ENCODE measurements at places on chromosomes 1 and 21. TPM values are rescaled to one million over a fixed set of nuclear protein-coding genes. Genes with fewer than 3 reads are reported as not detected.

DNA sequence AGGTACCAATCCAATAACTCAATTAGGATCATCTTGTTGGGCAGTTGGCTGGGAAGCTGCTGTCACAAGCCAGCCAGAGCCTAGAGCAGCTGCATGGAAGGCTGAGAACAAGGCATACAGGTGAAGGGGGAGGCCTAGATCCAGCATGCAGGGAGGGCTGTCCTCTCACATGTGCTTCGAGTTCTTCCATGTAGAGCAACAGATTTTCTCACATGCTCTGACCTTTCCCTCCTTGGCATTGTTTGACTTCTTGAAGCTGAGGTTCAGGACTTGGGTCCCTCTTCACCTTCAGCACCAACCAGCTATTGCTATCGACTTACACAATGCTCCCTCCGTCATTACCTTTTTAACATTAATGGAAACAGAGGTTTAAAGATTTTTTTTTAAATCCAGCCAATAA is 257.7 kb downstream of the ATG4C start:
- DNase-seq, result no peak

CPTP gene
- total RNA-seq, result 29.4 TPM

GRCh38 chr1:92538048-92538412 is 51.3 kb upstream of the GFI1 start:
- DNase-seq, result no peak

DNA sequence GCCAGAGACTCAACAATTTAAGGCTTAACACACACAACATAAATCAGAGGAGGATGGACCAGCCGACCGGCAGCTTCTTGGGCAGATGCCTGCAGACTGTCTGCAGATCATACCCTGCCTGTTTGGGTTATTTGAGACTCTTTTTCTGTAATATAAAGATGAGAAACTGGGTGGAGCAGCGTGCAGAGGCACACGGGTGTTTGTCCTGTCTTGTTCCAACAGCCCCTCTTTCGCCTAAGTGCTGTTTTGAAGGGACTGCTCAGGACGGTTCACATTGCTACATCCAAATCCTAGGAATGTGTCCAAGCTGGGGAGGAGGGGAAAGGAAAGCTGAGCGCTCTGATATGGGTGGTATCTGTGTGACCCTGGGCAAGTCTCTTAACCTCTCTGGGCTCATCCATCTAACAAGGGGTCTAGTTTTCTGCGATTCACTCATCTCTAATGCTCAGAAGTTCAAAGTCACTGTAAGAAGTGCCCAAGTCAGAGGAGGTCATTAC is 149.9 kb downstream of the CLIC6 start:
- DNase-seq, result no peak

- no peak for DNase-seq
Measured at GRCh38 chr21:15219894-15220293, 155.1 kb upstream of the NRIP1 start.

VWA5B1 gene
- total RNA-seq, result not detected

GRCh38 chr1:150383631-150384324 is 19.8 kb downstream of the RPRD2 start:
- no peak for DNase-seq

DNA sequence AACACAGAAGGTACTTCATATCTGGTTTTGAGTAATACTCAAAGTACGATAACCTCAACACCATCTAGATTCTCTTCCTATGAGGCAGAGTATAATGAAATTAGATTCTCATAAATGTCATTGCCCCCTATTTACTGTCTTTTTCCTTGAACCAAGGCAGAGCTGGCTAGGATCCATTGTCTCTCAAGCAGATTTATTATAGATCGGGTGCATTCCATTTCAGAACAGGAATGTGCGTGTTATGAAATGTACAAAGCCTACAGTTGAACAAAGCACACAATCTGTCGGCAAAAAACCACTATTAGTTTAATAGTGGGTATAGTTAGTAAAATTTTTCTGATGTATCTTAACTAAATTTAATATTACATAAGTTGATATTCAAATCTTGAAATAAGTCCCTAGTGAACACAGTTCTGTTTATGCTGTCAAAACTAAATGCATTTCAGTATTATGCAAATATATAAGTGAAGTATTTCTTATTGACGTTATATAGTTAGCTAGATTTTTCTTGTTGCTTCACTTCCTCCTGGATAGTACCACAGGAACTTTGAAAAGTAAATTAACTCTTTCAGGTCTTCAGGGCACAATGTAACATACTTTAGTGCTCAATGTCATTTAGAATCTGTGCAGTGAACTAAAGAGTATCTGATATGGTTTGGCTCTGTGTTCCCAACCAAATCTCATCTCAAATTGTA is 92.1 kb downstream of the DDAH1 start:
- DNase-seq, result peak; percentile 33

IVL gene
- total RNA-seq, result not detected

OVAAL gene
- not detected for total RNA-seq

- no peak for DNase-seq
Measured at GRCh38 chr1:185159966-185160365, 3.0 kb downstream of the SWT1 start.

GRCh38 chr1:198297281-198297680 is 140.5 kb downstream of the NEK7 start:
- DNase-seq, result no peak

GRCh38 chr1:27795601-27796000 is 22.6 kb downstream of the STX12 start:
- no peak for DNase-seq

RNU1-4 gene
- total RNA-seq, result 294 TPM

- DNase-seq, result no peak
Measured at GRCh38 chr1:165419839-165420238, 25.1 kb downstream of the RXRG start.

- no peak for DNase-seq
Measured at GRCh38 chr1:5142389-5142788, 488.0 kb downstream of the AJAP1 start.

NUF2 gene
- 59.9 TPM for total RNA-seq

- DNase-seq, result peak; percentile 95
Measured at GRCh38 chr1:59565611-59566410, 248.9 kb upstream of the HOOK1 start.

DNA sequence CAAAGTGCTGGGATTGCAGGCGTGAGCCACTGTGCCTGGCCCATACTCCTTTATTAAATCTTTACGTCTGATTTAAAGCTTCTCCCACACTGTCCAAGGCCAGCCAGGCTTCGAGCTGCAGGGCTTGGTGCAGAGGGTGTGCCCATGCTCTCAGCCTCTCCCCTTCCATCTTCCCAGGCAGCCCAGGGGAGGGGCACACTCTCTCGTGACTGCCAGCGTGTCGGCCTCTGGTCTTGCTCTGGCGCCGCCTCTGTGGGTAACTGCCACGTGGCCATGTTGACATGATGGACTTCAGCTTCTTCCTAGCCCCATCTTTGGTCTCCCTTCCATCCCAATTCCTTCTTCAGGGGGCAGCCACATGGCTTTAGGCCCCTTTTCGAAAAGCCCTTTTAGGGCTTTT is 4.7 kb downstream of the GPR137B start:
- no peak for DNase-seq

DNA sequence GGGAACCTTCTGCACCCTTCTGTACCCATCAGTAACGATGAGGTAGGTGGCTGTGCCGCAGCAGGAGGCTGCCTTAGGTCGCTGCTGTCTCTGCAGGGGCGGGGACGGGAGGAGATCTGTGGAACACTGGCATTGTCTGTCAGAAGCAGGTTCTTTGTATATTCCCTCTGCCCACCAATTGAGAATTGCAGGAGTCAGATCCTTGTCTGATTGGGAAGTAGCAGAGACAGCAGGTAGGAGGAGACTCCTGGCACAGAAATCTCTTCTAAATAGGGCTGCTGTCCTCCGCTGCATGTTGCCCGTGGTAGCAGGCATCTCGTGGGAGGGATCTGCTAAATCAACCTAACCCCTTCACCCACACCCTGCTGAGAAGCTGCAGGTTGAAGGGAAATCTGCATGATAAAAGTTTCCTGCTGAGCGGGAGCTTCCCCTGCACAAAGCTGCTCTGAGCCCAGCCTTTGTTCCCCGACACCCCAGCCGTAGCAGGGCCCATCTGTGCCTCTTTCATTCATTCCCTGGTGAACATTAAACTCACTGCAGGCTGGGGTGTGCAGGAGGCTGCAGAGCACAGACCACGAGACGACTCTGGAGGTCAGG is 15.9 kb downstream of the SARS1 start:
- no peak for DNase-seq

DNA sequence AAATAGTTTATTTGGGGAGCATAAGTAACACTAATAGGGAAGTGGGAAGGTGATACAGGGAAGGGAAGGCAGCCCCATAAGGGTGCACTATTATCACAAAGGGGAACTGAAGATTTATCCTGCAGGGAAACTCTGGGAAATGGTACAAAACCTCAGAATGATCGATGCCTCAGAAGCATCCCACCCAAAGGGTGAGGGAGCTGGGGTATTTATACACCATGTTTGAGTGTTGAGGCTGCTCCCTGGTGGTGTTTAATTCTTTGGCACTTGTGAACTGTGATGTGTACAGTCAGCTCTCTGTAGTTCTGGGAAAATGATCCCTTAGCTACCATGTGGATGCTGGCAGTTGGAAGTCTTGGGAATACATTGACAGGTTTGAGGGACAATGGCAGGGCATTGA is 5.1 kb upstream of the TRIM62 start:
- no peak for DNase-seq

SDF4 gene
- 156 TPM for total RNA-seq

CFAP74 gene
- total RNA-seq, result not detected

DNA sequence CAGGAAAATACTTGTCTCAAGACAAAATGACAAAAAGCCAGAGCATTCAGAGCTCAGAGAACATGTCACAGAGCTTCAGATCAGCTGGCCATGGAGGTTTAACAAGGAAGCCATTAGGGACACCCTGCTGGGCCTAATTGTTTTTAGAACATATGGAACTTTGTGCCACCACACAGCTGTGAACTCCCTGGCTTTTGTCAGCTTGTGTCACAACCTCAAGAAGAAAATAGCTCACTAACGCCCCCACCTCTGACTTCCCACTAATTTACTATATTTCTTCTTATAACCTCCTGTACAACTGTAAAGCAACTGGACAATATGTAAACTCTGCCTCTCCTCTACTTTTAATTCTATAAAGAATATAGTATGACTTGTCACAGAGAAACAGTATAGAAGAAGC is 21.0 kb upstream of the TDRD10 start:
- no peak for DNase-seq

ARID1A gene
- total RNA-seq, result 22.2 TPM

AADACL4 gene
- total RNA-seq, result not detected

GRCh38 chr1:244092293-244092963 is 41.3 kb downstream of the ZBTB18 start:
- DNase-seq, result no peak

NLRP3 gene
- 0.37 TPM for total RNA-seq

DNA sequence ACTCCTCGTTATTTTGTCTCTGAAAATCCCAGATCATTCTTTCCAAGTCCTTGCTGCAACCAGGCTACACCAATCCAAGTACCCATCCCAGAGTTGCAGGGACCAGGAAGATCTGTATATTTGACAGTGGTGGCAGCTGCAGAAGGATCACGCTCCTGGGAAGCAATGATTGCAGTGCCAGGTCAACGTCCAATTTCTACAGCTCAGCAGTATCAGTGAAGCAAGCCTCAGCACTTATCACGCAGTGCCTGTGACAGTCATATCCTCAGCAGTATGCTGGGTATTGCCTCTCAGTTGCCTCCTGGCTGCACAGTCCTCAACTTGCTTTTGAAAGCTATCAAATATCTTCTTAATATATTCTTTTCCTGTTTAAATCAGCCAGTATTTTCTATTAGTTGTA is 66.7 kb downstream of the BARHL2 start:
- no peak for DNase-seq

ADAM30 gene
- total RNA-seq, result not detected

- DNase-seq, result no peak
Measured at GRCh38 chr1:74505928-74506710, 6.3 kb downstream of the LRRC53 start.

FCER1G gene
- total RNA-seq, result 1.1 TPM

- DNase-seq, result no peak
Measured at GRCh38 chr1:6923955-6924881, 139.0 kb downstream of the CAMTA1 start.

HSD17B7 gene
- total RNA-seq, result 12.3 TPM

CELSR2 gene
- not detected for total RNA-seq

GRCh38 chr1:63817152-63817667 is 43.4 kb downstream of the ROR1 start:
- no peak for DNase-seq

GRCh38 chr1:178912597-178912996 is 41.7 kb upstream of the ANGPTL1 start:
- no peak for DNase-seq

TNNI3K gene
- total RNA-seq, result not detected

DNA sequence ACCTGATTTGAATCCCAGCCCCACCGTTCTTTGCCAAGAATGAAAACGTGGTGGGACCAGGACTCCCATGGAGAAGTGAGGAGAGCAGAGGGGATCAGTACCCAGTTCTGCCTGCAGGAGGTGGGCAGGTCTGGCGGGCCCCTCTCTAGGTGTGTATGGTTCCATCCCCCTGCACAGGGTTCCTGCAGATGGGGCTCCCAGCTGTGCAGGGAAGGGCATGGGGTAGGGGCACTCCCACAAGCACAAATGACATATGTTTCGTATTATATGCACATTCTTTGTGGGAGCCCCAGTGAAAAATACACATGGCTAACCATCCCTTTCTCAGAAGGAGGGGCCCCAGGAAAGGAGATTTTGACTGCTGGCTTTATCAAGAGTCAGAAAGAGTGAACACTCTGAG is 144.6 kb downstream of the PLPP3 start:
- no peak for DNase-seq

- no peak for DNase-seq
Measured at GRCh38 chr1:118945489-118945888, 42.7 kb downstream of the TBX15 start.
